Activated naive CD8-positive, alpha-beta T cell treated with anti-CD3 and anti-CD28 coated beads, Interleukin-2, amount 10 ng/mL, durations not matched to agents 7 days and 5 days (primary cell): ENCODE measurements at places on chromosomes 3 and 15. TPM values are rescaled to one million over a fixed set of nuclear protein-coding genes. Genes with fewer than 3 reads are reported as not detected.

- H3K4me3 ChIP-seq = no peak overlapping the region
- DNase-seq = no peak
- no peaks in the 10 kb centered on the region for H3K27me3 ChIP-seq
- no peaks in the 10 kb centered on the region for H3K36me3 ChIP-seq
- H3K27ac ChIP-seq = no peak overlapping the region
Observed at GRCh38 chr3:36317915-36318314, 62.4 kb upstream of the STAC start.

DNA sequence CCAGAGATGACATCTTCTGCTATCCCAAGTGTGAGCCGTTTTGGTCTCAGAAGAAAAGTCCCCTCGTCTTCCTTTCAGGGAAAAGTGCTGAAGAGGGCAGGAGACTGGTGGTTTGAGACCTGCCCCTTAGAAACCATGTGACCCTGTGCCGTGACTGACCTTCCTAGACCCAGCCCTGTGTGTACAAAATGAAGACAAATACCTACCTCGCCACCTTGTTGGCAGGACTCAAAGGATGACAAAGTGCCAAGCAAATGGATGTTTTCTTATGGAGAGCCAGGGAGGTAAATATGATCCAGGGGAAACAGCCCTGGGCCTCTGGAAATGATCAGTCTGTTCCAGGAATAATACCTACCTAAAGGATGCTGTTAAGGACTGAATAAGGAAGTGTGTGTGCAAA lies 41.3 kb downstream of the FAM174B start:
- H3K4me3 ChIP-seq = no peak overlapping the region
- DNase-seq = no peak
- no peak overlapping the region for H3K27ac ChIP-seq
- H3K27me3 ChIP-seq = no peaks in the 10 kb centered on the region
- peaks cover 4% of the 10 kb centered on the region for H3K4me1 ChIP-seq
- no peaks in the 10 kb centered on the region for H3K36me3 ChIP-seq

GRCh38 chr15:65583701-65584100 lies 27.2 kb downstream of the INTS14 start:
- H3K27ac ChIP-seq = peak overlapping the region; percentile 75
- H3K27me3 ChIP-seq = no peaks in the 10 kb centered on the region
- peak overlapping the region; percentile 61 for H3K4me3 ChIP-seq
- peaks cover 47% of the 10 kb centered on the region for H3K36me3 ChIP-seq
- H3K4me1 ChIP-seq = peaks cover 28% of the 10 kb centered on the region

FSTL1 gene
- 1.1 TPM for total RNA-seq

DNA sequence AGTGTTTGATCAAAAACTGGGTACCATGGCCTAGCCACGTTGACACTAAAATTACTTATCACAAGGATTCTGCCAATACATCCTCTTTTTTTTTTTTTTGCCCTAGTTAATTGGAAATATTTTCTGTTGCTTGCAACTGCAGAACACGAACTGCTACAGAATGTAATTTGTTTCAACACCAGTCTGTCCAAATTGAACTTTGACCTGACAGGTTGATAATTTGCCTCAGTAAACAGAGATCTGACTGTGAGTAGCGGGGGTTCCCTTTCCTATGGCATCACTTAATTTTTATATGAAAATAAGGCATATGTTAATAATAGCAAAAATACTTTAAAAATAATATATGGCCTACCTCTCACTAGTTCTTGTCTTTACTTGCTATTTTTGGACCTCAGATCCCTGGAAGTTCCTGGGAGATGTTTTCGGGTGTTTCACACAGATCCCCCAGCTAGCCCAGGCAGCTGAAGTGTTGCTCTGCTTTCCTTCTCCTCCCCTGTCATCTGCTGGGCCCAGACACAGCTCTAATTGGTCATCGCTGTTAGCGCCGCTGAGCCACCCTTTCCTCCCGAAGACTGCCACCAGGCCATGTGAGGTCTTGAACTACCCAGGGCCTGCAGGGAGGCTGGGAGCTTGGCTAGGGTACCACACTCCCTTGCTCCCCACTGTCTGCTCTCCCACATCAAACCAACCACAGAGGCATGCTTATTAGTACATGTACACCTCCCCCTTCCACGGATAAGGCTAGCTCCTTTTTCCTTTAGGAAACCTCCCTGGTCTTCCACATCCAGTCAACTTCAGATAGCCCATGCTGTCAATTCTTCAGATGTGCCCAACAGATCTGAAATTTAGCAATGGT lies 89.8 kb upstream of the RNF7 start:
- H3K27me3 ChIP-seq = peaks cover 2% of the 10 kb centered on the region
- H3K27ac ChIP-seq = no peak overlapping the region
- H3K4me3 ChIP-seq = no peak overlapping the region
- peaks cover 1% of the 10 kb centered on the region for H3K4me1 ChIP-seq
- no peak for DNase-seq
- H3K36me3 ChIP-seq = no peaks in the 10 kb centered on the region

VIPR1 gene
- 26.9 TPM for total RNA-seq

RIOX2 gene
- total RNA-seq = 24.2 TPM
